ENCODE measurements at places on chromosomes 4 and X.

- H3K27me3 ChIP-seq: no peaks in the 10 kb centered on the region
- peaks cover 24% of the 10 kb centered on the region for H3K36me3 ChIP-seq
- H3K27ac ChIP-seq: no peak overlapping the region
- no peaks in the 10 kb centered on the region for H3K4me1 ChIP-seq
- no peak overlapping the region for H3K4me3 ChIP-seq
Measured at GRCh38 chr4:53432528-53433424, 55.3 kb downstream of the FIP1L1 start.

DNA sequence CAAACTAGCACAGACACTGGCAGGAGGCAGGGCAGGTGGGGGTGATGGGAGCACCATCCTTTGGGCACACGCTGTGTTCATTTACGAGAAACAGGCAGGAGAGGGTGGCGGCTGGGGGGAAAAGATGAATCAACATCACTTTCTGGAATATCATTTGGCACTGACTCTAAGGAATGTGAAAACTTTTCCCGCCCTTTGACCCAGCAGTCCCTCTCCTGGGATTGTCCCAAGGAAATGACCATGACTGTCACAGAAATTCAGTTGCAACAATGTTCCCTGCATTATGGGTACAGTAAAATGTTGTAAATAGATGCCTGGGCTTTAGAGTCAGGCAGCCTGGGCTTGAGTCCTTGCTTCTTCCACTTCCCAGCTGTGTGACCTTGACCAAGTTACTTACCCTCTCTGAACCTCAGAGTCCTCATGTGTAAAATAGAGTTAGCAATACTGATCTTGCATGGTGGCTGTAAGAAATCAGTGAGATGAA is 58.6 kb downstream of the ABLIM2 start:
- H3K4me3 ChIP-seq: no peak overlapping the region
- DNase-seq: no peak
- peaks cover 3% of the 10 kb centered on the region for H3K36me3 ChIP-seq

GRCh38 chrX:142089193-142089592 is 115.9 kb downstream of the MAGEC2 start:
- no peaks in the 10 kb centered on the region for H3K4me1 ChIP-seq
- DNase-seq: no peak
- H3K27ac ChIP-seq: no peak overlapping the region
- H3K36me3 ChIP-seq: no peaks in the 10 kb centered on the region

GRCh38 chrX:154748712-154749339 is 2.1 kb downstream of the GAB3 start:
- no peak overlapping the region for H3K27ac ChIP-seq
- no peaks in the 10 kb centered on the region for H3K4me1 ChIP-seq
- H3K27me3 ChIP-seq: peaks cover 45% of the 10 kb centered on the region
- no peak for DNase-seq

DNA sequence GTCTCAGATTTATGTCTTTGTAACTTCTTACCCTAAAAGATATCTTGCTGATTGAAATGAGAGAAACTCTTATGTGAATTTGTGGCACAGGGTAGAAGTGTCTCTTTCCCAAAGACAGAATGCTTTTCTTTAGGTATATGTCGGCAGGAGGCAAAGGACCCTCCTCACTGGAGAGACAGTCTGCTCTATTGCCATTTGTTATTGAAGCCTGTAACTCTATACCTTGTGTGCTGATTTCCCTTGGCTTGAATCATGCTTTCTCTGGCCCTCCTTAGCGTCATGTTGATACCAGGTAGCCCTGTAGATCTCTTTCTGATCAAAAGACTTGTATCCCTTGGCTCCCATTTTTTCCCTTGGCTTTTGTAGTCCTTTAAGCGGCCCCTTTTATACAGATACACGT is 284.3 kb downstream of the CXXC4 start:
- no peaks in the 10 kb centered on the region for H3K27me3 ChIP-seq
- H3K4me1 ChIP-seq: peaks cover 12% of the 10 kb centered on the region
- no peaks in the 10 kb centered on the region for H3K36me3 ChIP-seq
- DNase-seq: no peak
- H3K27ac ChIP-seq: no peak overlapping the region
- no peak overlapping the region for H3K4me3 ChIP-seq
